Endothelial cell of umbilical vein (primary cell): ENCODE measurements at places on chromosomes 3 and 15. TPM values are rescaled to one million over a fixed set of nuclear protein-coding genes. Genes with fewer than 3 reads are reported as not detected.
A peak's percentile ranks its signal among the peaks of the same experiment; 100 is the strongest.

LYZL4 gene
- 0.40 and 0.41 TPM in 2 replicates for polyA plus RNA-seq

INSYN1 gene
- polyA plus RNA-seq, result 0.18 and 0.29 TPM in 2 replicates

DUOXA2 gene
- not detected in 2 replicates for polyA plus RNA-seq

- H3K27ac ChIP-seq, result no peak overlapping the region
- no peaks in the 10 kb centered on the region for H3K36me3 ChIP-seq
- H3K4me3 ChIP-seq, result no peak overlapping the region
- DNase-seq, result no peak
Measured at GRCh38 chr3:173510565-173510964, 113.0 kb downstream of the NLGN1 start.

DNA sequence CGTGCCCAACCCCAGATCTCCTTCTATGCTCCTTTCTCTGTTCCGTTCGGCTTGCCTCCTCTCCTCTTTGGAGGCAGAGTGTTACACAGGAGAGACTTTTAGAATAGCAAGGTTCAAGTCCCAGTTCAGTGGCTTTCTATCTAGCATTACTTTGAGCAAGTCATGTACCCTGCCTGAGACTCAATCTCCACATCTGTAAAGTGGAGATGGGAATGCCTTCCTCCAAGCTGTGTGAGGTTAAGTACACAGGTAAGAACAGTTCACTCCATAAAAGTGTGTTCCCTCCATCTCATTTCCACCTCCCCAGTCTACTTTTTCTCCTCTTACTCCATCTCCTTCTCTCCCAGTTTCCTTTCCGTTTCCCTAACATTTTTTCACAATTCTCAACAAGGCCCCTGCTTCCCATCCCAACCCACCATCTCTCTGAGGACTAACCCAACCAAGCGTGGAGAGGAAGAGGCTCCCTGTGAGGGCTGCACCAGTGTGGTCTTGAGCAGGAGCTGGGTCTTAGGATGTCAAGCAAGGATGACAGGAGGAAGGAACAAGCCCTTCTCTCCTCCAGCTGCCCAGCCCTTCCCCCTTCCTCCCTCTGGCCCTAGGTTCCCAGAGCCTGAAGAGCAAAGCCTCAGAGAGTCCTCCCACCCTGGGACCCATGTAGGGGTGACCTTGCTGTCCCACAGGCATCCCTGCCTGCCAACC, 6.4 kb downstream of the ATP8B4 start:
- no peak for DNase-seq
- no peak overlapping the region for H3K27ac ChIP-seq
- H3K4me1 ChIP-seq, result no peaks in the 10 kb centered on the region
- no peak overlapping the region for H3K4me3 ChIP-seq

GRCh38 chr3:151386056-151386455, 1.5 kb upstream of the P2RY12 start:
- H3K27ac ChIP-seq, result no peak overlapping the region
- H3K36me3 ChIP-seq, result no peaks in the 10 kb centered on the region
- H3K4me1 ChIP-seq, result no peaks in the 10 kb centered on the region
- H3K27me3 ChIP-seq, result no peaks in the 10 kb centered on the region

DNA sequence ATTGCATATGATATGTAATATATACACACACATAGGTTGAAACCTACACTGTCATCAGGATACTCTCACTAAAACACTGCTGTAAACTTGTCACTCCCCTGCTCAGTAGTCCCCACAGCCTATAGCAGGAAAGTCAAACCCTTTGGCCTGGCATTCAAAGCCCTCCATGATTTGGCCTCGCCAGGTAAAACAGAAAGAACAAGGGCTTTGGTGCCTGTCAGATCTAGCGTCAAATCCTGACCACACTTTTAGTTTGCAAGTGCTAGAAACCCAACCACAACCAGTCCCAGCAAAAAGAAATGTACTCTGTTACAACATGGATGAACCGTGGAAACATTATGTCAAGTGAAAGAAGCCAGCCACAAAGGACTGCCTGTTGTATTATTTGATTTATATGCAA, 11.4 kb downstream of the CRABP1 start:
- no peak overlapping the region for H3K4me3 ChIP-seq
- no peak overlapping the region for H3K27ac ChIP-seq
- peaks cover 5% of the 10 kb centered on the region for H3K27me3 ChIP-seq
- no peak for DNase-seq

DNA sequence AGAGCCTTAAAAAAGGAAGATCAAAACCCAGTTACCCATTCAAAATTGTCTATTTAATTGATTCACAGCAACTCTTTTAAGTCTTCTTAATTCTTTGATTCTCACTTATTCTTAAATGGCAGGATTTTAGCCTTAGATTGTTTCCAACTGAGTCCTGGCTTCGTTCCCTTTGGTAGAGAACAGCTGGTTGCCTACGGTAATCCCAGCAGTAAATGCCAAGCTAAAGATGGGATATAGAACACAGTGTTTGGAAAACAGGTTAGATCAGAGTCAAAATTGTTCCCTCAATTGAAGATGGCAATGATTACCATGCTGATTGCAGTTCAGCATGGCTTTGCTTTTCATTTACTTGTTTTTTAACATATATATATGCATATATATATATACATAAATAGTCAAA, 300.9 kb downstream of the PYDC2 start:
- H3K36me3 ChIP-seq, result no peaks in the 10 kb centered on the region
- peaks cover 11% of the 10 kb centered on the region for H3K4me1 ChIP-seq
- no peak overlapping the region for H3K4me3 ChIP-seq
- H3K27me3 ChIP-seq, result no peaks in the 10 kb centered on the region

GRCh38 chr3:43104660-43105595, 951 bp downstream of the POMGNT2 start:
- H3K4me3 ChIP-seq, result no peak overlapping the region
- no peak for DNase-seq
- peaks cover 4% of the 10 kb centered on the region for H3K4me1 ChIP-seq
- no peaks in the 10 kb centered on the region for H3K36me3 ChIP-seq

DNA sequence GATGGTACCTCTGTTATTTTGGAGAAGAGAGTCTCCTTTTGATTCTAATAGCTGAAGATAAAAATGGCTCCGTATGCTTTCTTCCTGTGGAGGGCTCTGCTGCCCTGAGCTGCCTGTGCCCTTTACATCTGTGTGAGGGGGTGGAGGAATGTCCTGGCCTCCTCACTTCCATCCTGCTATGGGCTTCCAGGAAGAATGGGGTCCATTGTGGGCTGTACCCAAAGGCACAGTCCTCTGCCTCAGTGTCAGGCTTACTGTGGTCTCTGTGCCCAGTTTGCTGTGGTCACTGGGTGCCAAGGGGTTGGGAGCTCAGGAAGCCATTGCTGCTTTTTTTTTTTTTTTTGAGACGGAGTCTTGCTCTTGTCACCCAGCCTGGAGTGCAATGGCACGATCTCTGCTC, 14.4 kb downstream of the DAG1 start:
- no peaks in the 10 kb centered on the region for H3K4me1 ChIP-seq
- DNase-seq, result no peak
- no peak overlapping the region for H3K27ac ChIP-seq
- H3K4me3 ChIP-seq, result no peak overlapping the region
- no peaks in the 10 kb centered on the region for H3K27me3 ChIP-seq

ZMYND10 gene
- 0.25 and 0.33 TPM in 2 replicates for polyA plus RNA-seq

ARL14 gene
- not detected in 2 replicates for polyA plus RNA-seq

- no peak overlapping the region for H3K27ac ChIP-seq
- H3K4me3 ChIP-seq, result no peak overlapping the region
- H3K36me3 ChIP-seq, result no peaks in the 10 kb centered on the region
Measured at GRCh38 chr3:74067296-74067695, 442.6 kb upstream of the PDZRN3 start.

- DNase-seq, result no peak
- H3K4me1 ChIP-seq, result no peaks in the 10 kb centered on the region
- H3K36me3 ChIP-seq, result no peaks in the 10 kb centered on the region
- H3K4me3 ChIP-seq, result no peak overlapping the region
Measured at GRCh38 chr15:31458596-31459399, 132.2 kb downstream of the KLF13 start.

CAPN3 gene
- polyA plus RNA-seq, result 3.7 and 3.9 TPM in 2 replicates

DNA sequence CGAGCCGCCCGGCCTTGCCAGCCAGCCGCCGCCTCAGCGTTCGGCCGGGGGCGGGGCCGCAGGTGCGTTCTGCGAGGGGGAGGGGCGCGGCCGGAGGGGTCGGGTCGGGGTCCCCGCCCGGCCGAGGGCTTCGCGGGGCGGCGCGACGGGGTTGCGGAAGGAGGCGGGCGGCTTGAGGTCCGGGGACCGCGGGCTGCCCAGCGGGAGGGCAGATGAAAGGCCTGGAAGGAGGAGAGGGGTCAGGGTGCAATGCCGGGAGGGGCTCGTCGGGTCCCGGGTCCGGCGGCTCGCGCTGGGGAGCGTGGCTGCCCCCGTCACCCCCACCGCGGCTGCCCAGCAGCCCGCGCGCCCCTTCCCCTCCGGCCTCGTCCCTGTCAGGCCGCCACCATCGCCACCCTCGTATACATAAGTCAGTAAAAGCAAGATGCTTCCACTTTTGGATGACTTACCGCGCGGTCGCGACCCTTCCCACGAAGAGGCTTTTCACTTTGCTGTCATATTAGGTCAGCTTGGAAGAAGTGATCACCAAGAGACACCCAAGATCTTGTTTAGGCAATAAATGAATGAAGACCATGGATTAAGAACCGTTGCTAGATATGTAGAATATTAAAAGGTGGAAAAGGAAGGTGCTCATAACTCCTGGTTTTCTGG, 620 bp upstream of the ANP32A start:
- no peak overlapping the region for H3K27ac ChIP-seq
- peak overlapping the region; percentile 92 for H3K4me3 ChIP-seq
- DNase-seq, result peak; percentile 41
- peaks cover 19% of the 10 kb centered on the region for H3K4me1 ChIP-seq

CCR9 gene
- polyA plus RNA-seq, result not detected in 2 replicates

CDC25A gene
- polyA plus RNA-seq, result 5.0 and 5.5 TPM in 2 replicates

GRCh38 chr15:34584330-34584668, 848 bp upstream of the GOLGA8B start:
- peaks cover 5% of the 10 kb centered on the region for H3K4me1 ChIP-seq
- peak overlapping the region; percentile 74 for H3K4me3 ChIP-seq
- no peaks in the 10 kb centered on the region for H3K36me3 ChIP-seq

GRCh38 chr3:184229394-184230080, at the start of gene VWA5B2:
TSS of gene VWA5B2 (plus strand) at chr3:184229585. CDS start at chr3:184230529, 944 bp downstream.
- peaks cover 4% of the 10 kb centered on the region for H3K4me1 ChIP-seq
- peaks cover 57% of the 10 kb centered on the region for H3K27me3 ChIP-seq
- DNase-seq, result peak; percentile 60
- no peak within 1 kb of the TSS for H3K27ac ChIP-seq

- no peaks in the 10 kb centered on the region for H3K4me1 ChIP-seq
- DNase-seq, result no peak
- H3K4me3 ChIP-seq, result no peak overlapping the region
- H3K27ac ChIP-seq, result no peak overlapping the region
- H3K27me3 ChIP-seq, result no peaks in the 10 kb centered on the region
Measured at GRCh38 chr3:80470433-80470832, 702.6 kb upstream of the ROBO1 start.

AGTR1 gene
- polyA plus RNA-seq, result not detected in 2 replicates

CAND2 gene
- 7.1 and 8.6 TPM in 2 replicates for polyA plus RNA-seq

DNA sequence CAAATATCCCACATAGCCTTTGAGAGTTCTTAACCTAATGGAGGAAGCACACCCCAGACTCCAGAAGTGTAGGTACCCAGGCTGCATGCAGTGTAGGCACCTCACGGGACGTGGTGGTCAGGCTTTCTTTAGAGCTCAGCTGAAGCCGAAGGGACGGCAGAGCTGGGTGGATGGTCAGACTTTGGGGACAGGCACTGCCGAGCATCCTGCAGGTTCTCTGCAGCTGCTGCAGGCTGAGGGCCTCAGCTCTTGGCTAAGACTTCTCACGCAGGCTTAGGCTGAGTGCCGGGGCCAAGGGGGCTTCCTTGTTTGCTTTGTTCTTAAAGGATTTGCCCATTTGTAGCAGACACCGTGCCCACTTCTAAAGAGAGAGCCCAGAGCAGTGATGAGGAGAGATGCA, 177.0 kb downstream of the RAB11A start:
- no peak overlapping the region for H3K27ac ChIP-seq
- H3K27me3 ChIP-seq, result no peaks in the 10 kb centered on the region
- H3K36me3 ChIP-seq, result no peaks in the 10 kb centered on the region
- H3K4me1 ChIP-seq, result no peaks in the 10 kb centered on the region
- DNase-seq, result no peak
- H3K4me3 ChIP-seq, result no peak overlapping the region

SNTN gene
- not detected in 2 replicates for polyA plus RNA-seq

DNA sequence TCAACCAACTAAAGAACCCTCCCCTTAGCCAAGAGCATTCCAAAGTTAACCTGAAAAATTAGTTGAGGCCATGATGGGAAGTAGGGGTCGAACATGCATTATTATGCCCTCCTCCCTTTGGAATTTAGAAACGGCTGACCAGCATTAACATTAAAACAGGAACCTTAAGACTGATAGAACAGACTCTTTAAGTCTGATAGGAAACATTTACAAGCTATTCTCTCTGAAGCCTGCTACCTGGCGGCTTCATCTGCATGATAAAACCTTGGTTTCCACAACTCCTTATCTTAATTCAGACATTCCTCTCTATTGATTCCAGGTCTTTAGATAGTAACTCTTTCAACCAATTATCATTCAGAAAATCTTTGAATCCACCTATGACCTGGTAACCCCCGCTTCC, 331.0 kb downstream of the CGGBP1 start:
- no peak for DNase-seq
- peaks cover 7% of the 10 kb centered on the region for H3K4me1 ChIP-seq
- no peak overlapping the region for H3K4me3 ChIP-seq
- H3K27ac ChIP-seq, result no peak overlapping the region

DNA sequence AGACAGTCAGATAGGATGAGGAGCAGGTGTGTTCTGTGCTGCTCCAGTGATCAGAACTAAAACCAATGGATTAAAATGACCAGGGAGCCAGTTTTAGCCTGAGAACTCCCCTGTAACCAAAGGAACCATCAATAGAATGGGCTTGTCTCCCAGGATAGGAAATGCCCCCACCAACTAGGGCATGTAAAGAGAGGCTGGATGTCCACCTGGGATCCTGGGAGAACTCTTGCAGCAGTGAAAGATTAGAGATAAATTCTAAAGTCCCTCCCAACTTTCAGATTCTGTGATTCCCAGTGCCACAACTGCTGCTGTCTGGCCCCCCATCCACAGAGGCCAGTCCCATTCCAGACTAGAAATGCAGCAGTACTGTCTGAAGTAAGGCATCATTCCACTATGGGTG, 33.8 kb downstream of the HDC start:
- no peak for DNase-seq
- no peaks in the 10 kb centered on the region for H3K4me1 ChIP-seq
- no peak overlapping the region for H3K27ac ChIP-seq
- no peaks in the 10 kb centered on the region for H3K36me3 ChIP-seq

LRRC2 gene
- 0.08 and 0.14 TPM in 2 replicates for polyA plus RNA-seq

GRCh38 chr3:101381809-101382208, 61.4 kb upstream of the IMPG2 start:
- H3K27ac ChIP-seq, result no peak overlapping the region
- no peaks in the 10 kb centered on the region for H3K36me3 ChIP-seq
- no peak overlapping the region for H3K4me3 ChIP-seq
- H3K27me3 ChIP-seq, result no peaks in the 10 kb centered on the region
- H3K4me1 ChIP-seq, result no peaks in the 10 kb centered on the region
- DNase-seq, result peak; percentile 40

- no peak for DNase-seq
- H3K27ac ChIP-seq, result no peak overlapping the region
- no peaks in the 10 kb centered on the region for H3K4me1 ChIP-seq
- no peaks in the 10 kb centered on the region for H3K36me3 ChIP-seq
Measured at GRCh38 chr3:21738283-21738682, 12.7 kb downstream of the ZNF385D start.

TGM5 gene
- polyA plus RNA-seq, result not detected in 2 replicates

GRCh38 chr15:69685512-69686452, 233.2 kb downstream of the RPLP1 start:
- H3K36me3 ChIP-seq, result no peaks in the 10 kb centered on the region
- no peak overlapping the region for H3K27ac ChIP-seq
- no peaks in the 10 kb centered on the region for H3K4me1 ChIP-seq
- no peak overlapping the region for H3K4me3 ChIP-seq
- no peaks in the 10 kb centered on the region for H3K27me3 ChIP-seq

ABCF3 gene
- polyA plus RNA-seq, result 73.4 and 93.9 TPM in 2 replicates

BLM gene
- 3.2 and 3.8 TPM in 2 replicates for polyA plus RNA-seq
